ENCODE measurements at places on chromosomes 2 and 18.

GRCh38 chr2:196802401-196802800, 2.9 kb upstream of the GTF3C3 start:
- no peak for DNase-seq

DNA sequence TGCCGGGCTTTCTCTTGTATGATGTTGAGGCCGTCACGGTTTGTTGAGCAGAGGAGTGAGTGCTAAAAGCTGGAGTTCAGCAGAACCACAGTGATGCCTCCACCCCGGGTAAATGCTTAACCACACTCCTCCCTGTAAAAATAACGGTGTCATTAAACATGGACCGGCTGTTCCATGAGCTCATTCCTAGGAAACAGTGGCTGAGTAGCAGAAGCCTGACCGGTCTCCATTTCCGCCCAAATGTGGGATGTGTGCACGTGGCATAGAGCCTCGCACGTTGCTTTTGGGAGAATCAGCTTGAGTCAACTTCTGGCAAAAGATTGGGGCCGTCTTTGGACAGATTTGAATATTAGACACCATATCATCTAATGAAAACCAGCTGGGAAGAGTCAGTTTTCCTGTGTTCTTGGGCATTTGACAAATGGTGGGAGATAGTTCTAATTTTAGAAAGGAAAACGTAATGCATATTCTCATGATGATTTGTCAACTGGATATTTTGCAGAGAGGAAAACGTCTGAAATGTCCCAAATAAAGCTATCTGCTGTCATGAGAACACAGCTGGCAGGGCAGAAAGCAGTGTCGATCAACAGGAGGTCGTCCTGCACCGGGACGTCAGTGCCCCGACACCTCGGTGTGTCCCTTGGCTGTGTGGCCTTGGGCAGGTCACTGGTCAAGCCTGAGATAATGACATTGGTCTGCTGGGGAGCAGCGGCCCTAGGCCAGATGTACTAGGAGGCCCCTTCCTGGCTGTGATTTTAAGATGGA, 42.4 kb downstream of the LRRFIP1 start:
- DNase-seq, result peak; percentile 99

- no peak for DNase-seq
Observed at GRCh38 chr2:6008186-6008585, 316.0 kb downstream of the SOX11 start.

DNA sequence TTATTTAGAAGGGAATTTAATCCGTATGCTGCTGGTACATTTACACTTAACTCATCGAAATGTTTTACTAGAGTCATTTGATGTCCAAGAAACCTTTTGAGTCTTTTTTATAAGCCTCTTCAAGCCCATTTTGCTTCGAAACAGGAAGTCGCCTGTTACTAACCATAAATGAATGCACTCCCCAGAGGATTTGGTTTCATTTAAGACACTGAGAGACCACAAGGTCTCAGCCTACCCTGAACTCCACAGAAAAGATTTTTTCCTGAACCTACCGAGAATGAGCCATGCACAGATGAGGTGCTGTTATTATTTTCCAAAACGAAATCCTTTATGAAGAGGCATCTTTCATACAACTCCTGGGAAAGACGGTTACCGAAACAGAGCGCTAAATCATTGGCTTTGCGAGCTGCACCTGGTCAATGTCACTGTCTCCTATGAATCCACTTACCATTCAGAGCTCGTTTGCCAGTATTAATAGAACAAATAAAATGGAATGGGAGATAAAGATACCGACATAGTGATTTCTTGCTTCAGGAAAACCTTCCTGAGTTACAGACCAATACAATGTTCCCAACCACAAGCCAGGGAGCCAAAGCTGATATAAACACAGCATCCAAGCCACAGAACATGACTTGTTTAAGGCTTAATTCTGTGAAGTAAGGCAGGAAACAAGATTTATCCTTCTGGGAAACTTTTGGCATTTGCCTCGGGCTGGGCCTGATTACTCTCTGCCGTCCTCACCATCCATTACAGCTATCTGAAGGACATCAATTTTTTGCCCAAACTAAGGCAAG, 382.1 kb downstream of the OSR1 start:
- peak; percentile 78 for DNase-seq

DNA sequence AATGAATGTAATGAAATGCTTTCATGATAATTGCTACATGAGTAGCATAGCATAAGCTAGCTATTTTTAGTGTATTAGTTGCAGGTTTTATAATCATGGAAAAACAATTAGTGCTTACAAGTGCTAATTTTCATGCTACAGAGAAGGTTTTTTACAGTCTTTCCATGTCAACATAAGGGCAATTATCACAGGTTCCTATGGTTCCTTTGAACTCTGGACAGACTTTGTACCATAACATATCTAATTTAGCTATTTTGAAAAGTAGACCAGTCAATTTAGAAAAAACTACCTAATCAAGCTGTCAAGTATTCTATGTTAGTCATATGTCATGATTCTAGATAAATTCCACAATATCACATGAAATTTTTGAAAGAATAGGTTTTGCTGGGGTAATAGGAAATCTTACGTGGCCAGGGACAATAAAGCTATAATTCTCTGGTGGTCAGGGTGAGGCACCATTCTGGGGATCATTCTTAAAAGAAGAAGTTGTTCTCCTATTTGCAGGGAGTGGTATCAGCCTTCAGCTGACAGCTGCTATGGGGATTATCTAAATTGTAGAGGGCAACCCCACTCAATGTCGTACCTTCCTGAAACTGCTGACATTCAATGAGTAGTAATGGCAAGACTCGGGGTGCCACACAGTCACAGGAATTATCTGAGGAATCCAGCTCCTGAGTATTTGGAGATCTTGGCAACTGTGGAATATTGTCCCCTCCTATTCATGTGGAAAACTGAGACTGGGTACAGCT, 724.0 kb upstream of the LINC00305 start:
- no peak for DNase-seq
